ENCODE measurements at places on chromosomes 16 and 17. TPM values are rescaled to one million over a fixed set of nuclear protein-coding genes. Genes with fewer than 3 reads are reported as not detected.

The MILR1 gene
- 4.4 TPM for total RNA-seq

The CCL8 gene
- 0.26 TPM for total RNA-seq

The TNFSF13 gene
- 1.5 TPM for total RNA-seq

The KRTAP9-9 gene
- total RNA-seq = not detected

The FBXL16 gene
- total RNA-seq = not detected

The CTRB2 gene
- total RNA-seq = not detected

The BRCA1 gene
- 9.9 TPM for total RNA-seq

The RND2 gene
- 0.99 TPM for total RNA-seq

The TMEM235 gene
- not detected for total RNA-seq

The UBALD2 gene
- total RNA-seq = 7.3 TPM

The VTN gene
- total RNA-seq = 0.51 TPM

The RDM1 gene
- total RNA-seq = under 0.01 TPM

The STH gene
- not detected for total RNA-seq

The SULT1A2 gene
- 0.26 TPM for total RNA-seq

The ABCC6 gene
- 6.3 TPM for total RNA-seq

The SRCAP gene
- total RNA-seq = 14.2 TPM

The C16orf92 gene
- total RNA-seq = not detected

The DPEP1 gene
- total RNA-seq = 0.17 TPM

The ZPBP2 gene
- total RNA-seq = not detected

The SCPEP1 gene
- total RNA-seq = 101 TPM

The HES7 gene
- total RNA-seq = under 0.01 TPM

The KRTAP9-8 gene
- not detected for total RNA-seq

The CD300LB gene
- total RNA-seq = not detected

The ZNF18 gene
- 16.8 TPM for total RNA-seq

The OSGIN1 gene
- 6.6 TPM for total RNA-seq

The AIPL1 gene
- total RNA-seq = under 0.01 TPM

The ZSCAN10 gene
- not detected for total RNA-seq

The GLG1 gene
- total RNA-seq = 97.6 TPM

The TMEM92 gene
- not detected for total RNA-seq

The ZG16B gene
- total RNA-seq = not detected

The PRSS27 gene
- total RNA-seq = 1.2 TPM

The PIMREG gene
- 10.6 TPM for total RNA-seq

The DOC2A gene
- 0.26 TPM for total RNA-seq

The OR4D1 gene
- total RNA-seq = not detected

The RAMP2 gene
- total RNA-seq = 0.26 TPM

The MXRA7 gene
- 142 TPM for total RNA-seq

The CA10 gene
- total RNA-seq = not detected

The DNASE1L2 gene
- total RNA-seq = 0.77 TPM

The TPSD1 gene
- total RNA-seq = not detected

The ASIC2 gene
- 0.50 TPM for total RNA-seq

The NR1D1 gene
- 1.8 TPM for total RNA-seq

The DDX28 gene
- total RNA-seq = 12.3 TPM
